ENCODE measurements at places on chromosomes 1 and 21.

DNA sequence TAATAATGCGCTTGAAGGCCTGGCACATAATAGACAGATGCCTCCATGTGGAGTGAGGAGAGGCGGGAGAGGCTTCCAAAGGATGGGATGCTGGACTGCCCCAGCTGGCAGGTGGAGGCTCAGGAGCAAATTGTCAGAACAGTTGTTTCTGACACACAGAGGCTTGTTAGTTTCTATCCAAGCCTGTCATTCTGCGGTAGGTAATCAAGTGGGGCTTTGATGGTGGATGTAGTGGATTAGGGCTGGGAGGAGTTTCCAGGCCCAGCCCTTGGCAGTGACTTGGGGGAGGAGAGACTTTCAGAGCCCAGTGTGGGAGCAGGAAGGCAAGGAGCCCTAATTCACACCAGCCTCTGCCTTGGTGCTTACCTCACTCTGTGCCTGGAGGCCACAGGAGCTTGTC lies 44.1 kb downstream of the FOXD2 start:
- no peak for DNase-seq

GRCh38 chr1:65434760-65435159 lies 14.3 kb downstream of the LEPR start:
- DNase-seq, result no peak

DNA sequence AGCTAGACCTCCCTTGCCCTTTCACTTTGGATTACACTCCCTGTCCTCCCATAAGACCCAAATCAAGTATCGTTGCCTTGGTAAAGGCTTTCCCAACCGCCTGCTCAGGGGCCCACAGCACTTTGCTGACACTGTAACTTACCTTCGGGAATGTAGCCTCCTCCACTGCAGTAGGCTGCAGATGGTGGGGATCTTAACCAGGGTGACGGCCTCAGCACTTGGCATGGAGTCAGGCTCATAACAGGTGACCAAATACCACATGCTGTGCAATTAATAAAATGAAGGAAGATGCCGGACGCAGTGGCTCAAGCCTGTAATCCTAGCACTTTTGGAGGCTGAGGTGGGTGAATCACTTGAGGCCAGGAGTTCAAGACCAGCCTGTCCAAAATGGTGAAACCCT lies 88.7 kb upstream of the IRF2BP2 start:
- DNase-seq, result no peak

- no peak for DNase-seq
Measured at GRCh38 chr21:40964691-40965090, 117.7 kb upstream of the DSCAM start.

GRCh38 chr1:16250524-16251251 lies 13.7 kb upstream of the CPLANE2 start:
- DNase-seq, result no peak

- peak; percentile 45 for DNase-seq
Measured at GRCh38 chr1:167679714-167680113, 42.1 kb upstream of the MPZL1 start.

DNA sequence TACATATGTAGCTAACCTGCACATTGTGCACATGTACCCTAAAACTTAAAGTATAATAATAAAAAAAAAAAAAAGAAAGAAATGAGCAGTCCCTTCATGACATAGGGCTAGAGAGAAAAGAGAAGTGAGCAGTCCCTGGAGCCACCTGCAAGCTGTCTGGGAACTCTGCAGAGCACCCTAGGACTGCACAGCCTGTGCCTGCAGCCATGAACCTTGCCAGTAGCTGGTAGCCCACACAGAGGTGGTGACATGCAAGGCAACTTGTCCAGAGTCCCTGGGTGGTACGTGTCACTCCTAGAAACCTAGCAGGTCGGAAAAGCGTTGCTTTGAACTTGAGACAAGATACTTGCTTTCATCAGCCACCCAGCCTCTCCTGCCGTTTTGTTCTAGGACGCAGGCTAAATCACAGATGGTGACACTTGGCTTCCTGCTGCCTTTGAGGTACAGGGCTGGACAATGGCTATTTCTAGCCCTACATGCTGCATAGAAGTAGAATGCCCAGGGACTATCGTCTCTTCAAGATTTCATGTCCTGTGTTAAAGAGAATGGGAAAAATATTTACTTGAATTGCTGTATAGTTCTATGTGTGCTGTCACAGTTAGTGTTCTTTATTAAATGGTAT lies 260.9 kb downstream of the LTN1 start:
- no peak for DNase-seq

DNA sequence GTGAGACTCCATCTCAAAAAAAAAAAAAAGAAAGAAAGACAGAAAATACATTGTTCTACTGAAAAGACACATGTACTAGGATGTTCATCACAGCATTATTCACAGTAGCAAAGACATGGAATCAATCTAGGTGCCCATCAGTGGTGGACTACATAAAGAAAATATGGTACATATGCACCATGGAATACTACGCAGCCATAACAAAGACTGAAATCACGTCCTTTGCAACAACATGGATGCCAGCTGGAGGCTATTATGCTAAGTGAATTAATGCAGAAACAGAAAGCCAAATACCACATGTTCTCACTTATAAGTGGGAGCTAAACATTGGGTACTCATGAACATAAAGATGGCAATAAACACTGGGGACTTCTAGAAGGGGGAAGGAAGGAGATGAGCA lies 48.9 kb upstream of the SLC19A2 start:
- DNase-seq, result no peak

- no peak for DNase-seq
Measured at GRCh38 chr1:99083338-99083737, 78.7 kb upstream of the PLPPR5 start.

DNA sequence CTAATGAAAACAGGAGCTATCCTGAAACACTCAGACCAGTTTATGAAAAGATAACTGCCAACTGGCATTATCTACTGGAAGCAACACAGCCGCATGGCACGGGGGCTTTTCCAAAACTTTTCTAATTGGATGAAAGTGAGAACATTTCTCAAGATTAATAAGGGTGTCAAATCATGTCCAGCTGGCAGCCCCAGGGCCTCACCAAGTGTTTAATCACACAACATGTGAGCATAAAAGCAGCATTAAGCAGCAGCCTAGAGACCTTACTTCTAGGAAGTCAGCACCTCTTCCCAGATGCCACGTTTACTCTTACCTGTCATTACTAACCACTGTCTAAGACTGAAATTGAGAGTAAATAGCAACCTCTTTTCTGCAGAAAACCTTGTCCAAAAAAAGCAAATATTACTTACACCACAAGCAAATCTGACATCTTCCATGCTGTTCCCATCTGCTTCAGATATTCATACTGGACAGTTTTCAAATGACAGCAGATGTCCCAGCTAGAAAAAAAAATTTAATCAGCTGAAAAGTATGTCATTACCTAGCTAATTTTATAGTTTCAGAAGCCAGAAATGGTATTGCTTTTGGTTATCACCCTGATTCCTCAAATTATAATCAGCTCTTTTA lies 341.5 kb upstream of the ZP4 start:
- DNase-seq, result peak; percentile 34

- DNase-seq, result no peak
Measured at GRCh38 chr1:169834869-169835268, 40.2 kb upstream of the METTL18 start.

GRCh38 chr1:186848509-186849130 lies 19.9 kb downstream of the PLA2G4A start:
- no peak for DNase-seq

- peak; percentile 74 for DNase-seq
Measured at GRCh38 chr1:171438441-171438840, 46.9 kb upstream of the PRRC2C start.

DNA sequence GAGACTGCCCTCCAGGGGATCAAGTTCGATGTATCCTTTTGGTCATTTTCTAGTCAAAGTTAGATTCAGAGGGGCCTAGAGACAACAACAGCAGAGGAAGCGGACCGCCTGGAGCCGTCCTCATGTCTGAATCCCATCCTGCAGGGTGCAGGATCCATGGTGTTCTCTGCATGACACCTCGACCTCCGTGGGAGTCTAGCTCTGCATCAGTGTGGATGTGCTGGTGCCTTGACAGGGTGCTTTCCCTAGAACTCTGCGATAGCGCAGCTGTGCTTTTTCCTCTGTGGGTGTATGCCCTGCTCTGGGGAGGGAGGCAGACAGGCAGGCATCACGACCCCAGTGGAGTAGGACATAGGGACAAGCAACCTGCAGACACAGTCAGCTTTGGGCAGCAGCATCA lies 48.2 kb upstream of the A3GALT2 start:
- DNase-seq, result no peak

DNA sequence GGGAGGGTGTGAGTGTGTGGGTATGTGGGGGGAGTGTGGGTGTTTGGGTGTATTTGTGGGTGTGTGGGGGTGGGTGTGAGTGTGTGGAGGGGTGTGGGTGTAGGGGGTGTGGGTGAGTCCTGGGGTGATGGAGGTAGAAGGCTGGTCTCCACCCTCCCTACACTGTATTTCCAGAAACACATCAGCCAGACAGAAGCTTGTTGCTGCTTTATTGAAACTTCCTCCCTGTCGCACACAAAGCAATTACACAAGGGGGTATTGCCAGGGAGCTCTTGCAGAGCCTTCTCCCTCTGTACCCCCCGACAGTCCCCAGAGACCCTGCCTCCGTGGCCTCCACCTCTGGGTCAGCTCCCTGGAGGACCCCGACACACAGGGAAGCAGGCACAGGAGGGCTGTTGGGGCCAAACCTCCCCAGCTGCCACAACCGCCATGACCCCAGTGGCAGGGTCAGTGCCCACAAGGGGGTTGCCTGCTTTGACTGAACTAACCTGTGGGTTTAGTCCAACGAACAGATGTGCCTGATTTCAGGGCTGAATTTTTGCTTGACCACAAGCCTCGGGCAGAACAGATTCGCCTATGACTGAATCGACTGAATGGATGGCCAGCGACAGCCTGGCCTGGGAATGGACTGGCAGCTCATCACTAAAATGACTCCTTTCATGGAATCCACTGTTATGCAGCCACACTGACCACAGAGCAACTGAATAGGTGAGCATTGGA lies 9.1 kb upstream of the MATN1 start:
- no peak for DNase-seq

- DNase-seq, result no peak
Measured at GRCh38 chr21:35900539-35900938, 159.8 kb downstream of the SETD4 start.

DNA sequence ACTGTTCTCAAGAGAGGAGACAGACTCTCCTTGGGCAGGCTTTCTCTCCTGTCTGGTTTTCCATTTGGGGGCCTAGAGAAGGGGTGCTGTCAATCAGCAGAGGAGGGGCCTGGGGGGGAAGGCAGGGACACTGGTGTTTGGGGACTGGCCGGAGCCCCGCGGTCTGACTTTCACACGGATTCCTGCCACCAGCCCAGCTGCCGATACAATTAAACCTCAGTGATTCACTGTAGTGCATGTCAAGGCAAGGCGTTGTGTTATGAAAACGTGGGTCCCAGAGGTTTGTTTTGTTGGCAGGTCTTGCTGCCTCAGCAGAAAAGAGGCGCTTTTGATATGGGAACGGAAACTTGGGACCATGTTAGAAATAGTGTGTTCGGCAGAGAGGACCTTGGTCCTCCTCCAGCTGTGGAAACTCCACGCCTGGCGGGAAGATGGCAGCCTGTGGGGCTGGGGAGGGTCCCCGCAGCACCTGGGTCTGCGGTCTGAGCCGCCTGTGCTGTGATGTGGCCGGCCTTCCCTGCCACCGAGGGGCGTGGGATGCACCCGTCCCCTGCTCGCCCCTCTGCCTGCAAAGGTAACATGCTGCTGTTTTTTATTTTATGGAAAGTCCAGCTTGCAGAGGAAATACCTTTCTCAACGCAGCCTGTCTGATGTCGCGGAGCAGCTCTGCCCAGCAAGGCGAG lies 47.6 kb downstream of the SPSB1 start:
- no peak for DNase-seq

DNA sequence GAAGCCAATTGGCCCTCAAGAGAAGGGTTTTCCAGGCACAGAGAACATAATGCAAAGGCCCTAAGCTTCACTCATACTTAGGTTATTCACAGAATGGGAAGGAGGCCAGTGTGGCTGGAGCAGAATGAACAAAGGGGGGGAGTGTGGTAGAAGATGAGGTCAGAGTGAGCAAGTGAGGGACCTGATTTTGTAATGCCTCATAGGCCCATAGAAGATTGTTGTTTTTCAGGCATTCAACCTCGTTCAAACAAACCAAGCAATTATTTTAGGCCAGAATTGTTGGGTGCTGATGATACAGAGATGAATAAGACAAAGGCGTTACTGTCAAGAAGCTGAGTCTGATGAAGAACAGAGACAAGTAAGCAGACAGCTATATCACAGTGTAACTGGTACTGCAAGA lies 54.5 kb upstream of the RAP1A start:
- no peak for DNase-seq

- no peak for DNase-seq
Measured at GRCh38 chr1:240503558-240503957, 108.4 kb downstream of the GREM2 start.

GRCh38 chr1:183578856-183579255 lies 11.4 kb downstream of the NCF2 start:
- no peak for DNase-seq

GRCh38 chr1:91070298-91070697 lies 48.5 kb upstream of the ZNF644 start:
- DNase-seq, result no peak

GRCh38 chr1:2141025-2141424 lies 53.5 kb downstream of the FAAP20 start:
- peak; percentile 23 for DNase-seq

DNA sequence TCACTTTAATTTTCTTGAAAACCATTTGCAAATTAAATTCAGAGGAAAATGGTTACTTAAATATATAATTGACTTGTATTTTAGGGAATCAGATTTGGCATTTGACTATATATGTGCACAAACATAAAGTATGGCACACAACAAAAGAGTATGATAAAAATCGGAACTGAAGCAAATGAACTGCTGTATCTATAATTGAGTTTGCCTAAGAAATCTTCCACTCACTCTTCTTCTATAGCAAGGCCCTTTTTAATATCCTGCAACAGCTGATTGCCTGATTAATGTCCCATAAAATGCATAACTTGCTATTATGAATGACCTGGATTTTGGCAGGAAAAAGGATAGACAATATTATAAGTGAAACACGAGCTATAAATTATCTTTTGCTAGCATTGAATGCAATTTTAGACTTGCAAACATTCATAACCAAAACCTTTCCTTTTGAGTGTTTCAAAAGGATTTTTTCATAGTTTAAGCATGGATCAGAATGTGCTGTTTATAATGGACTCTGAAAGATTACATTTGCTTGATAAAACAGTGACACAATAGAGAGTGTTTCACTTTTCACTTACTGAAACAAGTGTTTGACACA lies 2204.3 kb downstream of the MRPL39 start:
- no peak for DNase-seq

DNA sequence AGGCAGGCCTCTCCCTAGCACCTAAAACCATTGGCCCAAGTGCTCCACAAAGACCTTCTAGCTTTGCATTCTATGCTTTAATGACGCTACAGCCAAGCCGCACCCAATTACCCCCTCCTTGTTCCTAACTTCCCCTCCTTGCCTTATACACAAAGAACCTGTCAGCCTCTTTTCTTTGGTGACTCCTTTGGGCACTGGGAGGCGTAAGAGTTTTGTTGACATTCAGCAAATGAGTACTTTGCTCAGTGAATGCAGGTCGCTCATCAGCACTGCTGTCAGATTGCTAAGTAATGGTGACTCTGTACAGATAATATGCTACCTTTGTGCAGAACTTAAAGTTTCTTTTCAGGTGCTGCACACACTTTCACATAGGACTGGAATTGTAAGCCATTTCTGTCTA lies 187.6 kb upstream of the FAM78B start:
- no peak for DNase-seq
